ENCODE measurements at places on chromosomes 12 and 14. TPM values are rescaled to one million over a fixed set of nuclear protein-coding genes. Genes with fewer than 3 reads are reported as not detected.
A peak's percentile ranks its signal among the peaks of the same experiment; 100 is the strongest.

GRCh38 chr14:69955855-69956845 lies 76.9 kb downstream of the SMOC1 start:
- no peak for DNase-seq

- no peak for DNase-seq
Observed at GRCh38 chr12:6193853-6194815, 6.1 kb upstream of the CD9 start.

- DNase-seq: no peak
Observed at GRCh38 chr12:76636121-76636692, 76.6 kb upstream of the OSBPL8 start.

DNA sequence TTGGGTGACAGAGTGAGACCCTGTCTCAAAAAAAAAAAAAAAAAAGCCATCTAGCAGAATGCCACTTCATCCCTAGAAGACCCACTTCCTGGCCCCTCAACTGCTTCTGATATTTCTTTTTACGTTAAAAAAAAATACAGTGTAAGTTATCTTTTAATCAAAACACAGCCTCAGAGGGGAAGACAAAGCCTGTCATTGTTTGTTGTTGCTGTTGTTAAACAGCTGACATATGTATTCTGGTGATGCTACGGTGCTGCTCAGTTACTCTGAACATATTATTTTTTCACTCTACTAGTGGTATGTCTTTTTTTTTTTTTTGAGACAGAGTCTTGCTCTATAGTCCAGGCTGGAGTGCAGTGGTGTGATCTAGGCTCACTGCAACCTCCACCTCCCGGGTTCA lies 75.4 kb downstream of the PAPLN start:
- no peak for DNase-seq

GRCh38 chr12:19085090-19085489 lies 44.4 kb upstream of the PLEKHA5 start:
- DNase-seq: no peak

GRCh38 chr14:30272848-30273832 lies 285.8 kb upstream of the G2E3 start:
- peak; percentile 24 for DNase-seq

DNA sequence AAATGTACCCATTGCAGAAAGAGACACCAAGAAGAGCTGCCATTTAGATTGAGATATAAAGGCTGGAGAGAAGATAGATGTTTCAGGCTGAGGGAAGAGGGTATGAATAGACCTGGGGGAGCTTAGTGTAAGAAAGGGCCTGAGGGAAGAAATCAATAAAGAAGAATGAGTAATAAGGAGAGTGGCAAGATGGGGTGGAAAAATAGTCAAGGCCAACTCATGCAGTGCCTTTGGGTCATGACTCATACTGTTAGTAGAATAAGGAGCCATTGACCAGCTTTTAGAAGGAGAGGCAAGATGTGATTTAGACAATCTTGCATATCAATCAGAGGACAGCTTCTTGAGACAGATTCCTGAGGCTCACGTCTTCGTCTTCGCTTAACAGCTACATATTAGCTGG lies 287.5 kb downstream of the DUSP6 start:
- no peak for DNase-seq

DNA sequence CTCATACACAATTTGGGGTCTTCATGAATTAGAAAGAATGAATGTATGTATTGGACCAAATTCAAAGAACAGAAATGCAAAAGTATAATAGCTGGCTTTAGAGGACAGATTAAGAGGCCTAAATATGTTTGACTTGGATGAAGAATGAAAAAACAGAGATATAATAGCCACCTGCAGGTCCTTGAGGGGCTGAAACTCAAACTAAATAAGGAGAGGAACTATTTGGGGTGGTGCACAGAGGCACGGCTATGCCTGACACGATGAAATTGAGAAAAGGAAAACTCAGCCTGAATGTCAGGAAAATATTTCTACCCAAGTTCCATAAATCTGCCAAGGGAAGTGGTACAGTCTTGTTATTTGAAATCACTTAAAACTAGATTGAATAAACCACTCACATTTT lies 222.9 kb upstream of the DDHD1 start:
- DNase-seq: no peak

DNA sequence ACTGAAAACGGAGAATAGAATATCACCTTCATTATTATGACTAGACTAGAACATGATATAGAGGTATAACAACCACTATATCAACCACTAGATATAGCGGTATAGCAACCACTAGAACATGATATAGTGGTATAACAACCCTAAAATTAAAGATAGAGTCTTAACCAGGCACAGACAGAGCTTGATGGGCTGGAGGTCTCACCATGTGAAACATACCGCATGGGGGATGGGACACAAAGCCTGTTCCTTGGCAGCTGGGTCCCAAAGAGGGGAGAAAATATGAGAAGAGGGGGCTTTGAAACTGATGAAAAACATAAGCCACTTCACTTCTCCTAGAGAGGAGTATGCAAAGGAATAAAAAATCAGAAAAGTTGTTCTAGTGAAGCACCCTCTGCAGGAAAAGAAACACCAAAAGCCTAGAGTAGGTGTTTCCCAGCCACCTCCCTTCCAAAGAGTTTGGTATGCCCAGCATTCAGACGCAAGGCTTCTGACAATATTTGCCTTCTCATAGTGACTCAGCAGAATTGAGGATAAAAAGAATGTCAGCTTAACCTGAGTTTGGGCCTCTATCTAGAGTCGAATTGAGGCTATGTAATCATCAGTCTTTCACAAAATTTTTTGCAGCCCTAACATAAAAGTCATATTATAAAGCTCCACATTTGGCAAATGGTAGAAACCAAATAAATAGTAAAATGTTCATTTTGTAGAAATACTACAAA lies 316.4 kb downstream of the NOVA1 start:
- DNase-seq: no peak

- DNase-seq: no peak
Observed at GRCh38 chr12:120218680-120219606, 18.0 kb upstream of the RPLP0 start.

DNA sequence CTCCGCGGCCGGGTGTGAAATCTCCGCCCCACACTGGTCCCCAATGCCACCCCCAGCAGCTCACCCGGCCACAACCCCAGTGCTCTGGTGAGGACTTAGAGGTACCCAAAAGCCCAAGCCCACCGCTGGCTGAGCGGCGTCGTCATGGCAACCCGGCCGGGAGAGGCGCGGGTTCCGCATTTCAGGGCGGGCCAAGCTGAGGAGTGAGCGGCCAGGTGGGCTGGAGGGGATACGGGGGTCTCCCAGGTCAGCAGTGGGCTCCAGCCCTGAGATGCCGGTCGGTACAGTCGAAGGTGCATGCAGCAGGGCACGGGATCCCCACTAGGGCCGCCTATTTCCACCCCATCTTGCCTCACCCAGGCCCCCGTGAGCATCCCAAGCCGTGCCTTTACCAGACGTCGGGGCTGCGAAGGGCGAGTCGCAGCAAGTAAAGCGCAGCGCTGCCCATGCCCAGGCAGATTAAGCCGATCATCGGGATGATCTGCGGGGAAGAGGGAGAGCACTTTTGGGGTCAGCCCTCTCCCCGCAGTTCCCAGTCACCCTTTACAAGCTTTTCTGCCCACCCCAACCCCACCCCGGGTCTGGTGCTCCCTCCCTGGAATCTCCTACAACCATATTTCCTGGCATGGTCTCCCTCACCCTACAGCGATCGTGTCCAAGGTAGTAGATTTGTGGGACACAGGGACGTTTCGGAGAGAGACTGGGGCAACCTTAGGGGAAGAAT lies 6.9 kb downstream of the SHMT2 start:
- peak; percentile 51 for DNase-seq

GRCh38 chr14:20904393-20905029 lies 13.3 kb downstream of the RNASE3 start:
- no peak for DNase-seq

DNA sequence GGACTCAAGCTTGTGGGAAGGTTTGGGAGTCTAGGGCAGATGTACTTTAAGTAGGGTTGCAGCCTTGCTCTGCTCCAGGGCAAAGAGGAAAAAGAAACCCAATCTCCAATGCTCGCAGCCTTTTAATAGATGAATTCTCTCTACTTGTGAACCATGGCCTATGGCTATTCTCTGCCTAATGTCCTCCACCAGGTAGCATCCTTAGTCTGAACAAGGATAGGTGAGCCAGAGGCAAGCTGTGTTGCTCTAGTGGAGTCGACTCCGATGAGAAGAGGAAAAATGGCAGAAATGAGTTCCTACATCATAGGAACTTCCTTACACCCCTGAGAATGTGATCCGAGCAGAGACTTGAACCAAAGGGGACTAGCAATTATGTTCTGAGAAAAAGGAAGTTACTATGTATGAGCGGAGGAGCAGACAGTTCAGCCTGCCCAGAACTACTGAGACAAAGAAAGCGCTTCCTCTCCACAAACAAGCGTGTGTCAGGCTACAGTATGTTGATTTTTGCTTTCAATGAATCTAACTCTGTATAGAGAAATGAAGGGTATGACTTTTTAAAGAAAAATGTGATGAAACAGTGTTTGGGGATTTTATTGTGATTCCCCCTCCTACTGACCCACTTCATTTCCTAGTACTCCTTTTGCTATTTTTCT lies 153.6 kb upstream of the ARID2 start:
- DNase-seq: no peak

- DNase-seq: no peak
Observed at GRCh38 chr14:89720741-89721729, 233.5 kb downstream of the EFCAB11 start.

- DNase-seq: no peak
Observed at GRCh38 chr12:25592725-25593495, 39.8 kb upstream of the LMNTD1 start.

GRCh38 chr12:40646911-40647310 lies 45.3 kb upstream of the CNTN1 start:
- DNase-seq: no peak

- DNase-seq: no peak
Observed at GRCh38 chr14:101932673-101933072, 31.7 kb upstream of the DYNC1H1 start.

The HOXC12 gene
- total RNA-seq: not detected

The DNAI7 gene
- 0.76 TPM for total RNA-seq

The TSHR gene
- total RNA-seq: 0.74 TPM

The TMED8 gene
- 9.8 TPM for total RNA-seq

The C3AR1 gene
- not detected for total RNA-seq

The ANHX gene
- not detected for total RNA-seq

The SIRT4 gene
- total RNA-seq: 3.8 TPM

The LRFN5 gene
- 7.3 TPM for total RNA-seq

The PROX2 gene
- total RNA-seq: not detected

Measured in glutamatergic neuron (in vitro differentiated cells).